ENCODE measurements at places on chromosomes 1 and 21.

GRCh38 chr1:55318116-55318817, 103.1 kb upstream of the USP24 start:
- no peak for DNase-seq

DNA sequence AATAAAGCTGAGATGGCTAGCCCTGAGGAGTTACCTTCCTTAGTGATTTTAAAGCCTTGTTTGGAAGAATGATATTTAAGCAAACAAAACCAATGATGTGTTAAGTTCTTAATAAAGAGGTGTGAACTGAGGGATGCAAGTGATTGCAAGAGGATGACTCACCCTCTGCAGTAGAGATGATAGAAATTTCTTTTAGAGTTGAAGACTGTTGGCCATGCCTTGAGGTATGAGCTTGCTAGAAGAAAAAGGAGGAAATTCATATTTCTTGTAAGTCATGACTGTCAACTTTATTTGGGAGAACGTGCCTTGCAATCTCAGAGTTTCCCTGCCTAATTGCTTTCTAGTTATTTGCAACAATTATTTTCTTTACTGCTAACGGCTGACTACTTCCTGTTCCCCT, 94.7 kb downstream of the PLA2G4A start:
- no peak for DNase-seq

- DNase-seq, result no peak
These were observed 130.4 kb upstream of the DNAH14 start for GRCh38 chr1:224799083-224799482.

DNA sequence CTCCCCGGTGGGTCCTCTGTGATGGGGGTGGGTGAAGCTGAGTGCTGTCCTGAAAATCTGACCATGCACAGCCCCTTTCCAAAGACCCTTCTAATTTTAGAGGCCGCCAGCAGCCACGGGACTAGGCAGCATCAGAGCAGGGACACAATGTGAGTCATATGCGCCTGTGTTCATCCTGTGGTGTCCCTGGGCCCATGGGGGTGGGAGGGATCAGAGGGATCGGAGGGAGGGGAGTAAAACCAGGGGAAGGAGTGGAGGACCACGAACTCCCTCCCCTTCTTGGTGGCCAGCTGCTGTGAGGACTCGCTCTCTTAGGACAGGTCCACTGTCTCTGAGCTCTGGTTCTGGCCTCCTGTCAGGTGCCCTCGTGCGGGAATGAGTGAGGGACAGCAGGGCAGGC, 61.5 kb downstream of the ADARB1 start:
- DNase-seq, result no peak

GRCh38 chr1:98276514-98276913, 355.7 kb upstream of the DPYD start:
- no peak for DNase-seq

DNA sequence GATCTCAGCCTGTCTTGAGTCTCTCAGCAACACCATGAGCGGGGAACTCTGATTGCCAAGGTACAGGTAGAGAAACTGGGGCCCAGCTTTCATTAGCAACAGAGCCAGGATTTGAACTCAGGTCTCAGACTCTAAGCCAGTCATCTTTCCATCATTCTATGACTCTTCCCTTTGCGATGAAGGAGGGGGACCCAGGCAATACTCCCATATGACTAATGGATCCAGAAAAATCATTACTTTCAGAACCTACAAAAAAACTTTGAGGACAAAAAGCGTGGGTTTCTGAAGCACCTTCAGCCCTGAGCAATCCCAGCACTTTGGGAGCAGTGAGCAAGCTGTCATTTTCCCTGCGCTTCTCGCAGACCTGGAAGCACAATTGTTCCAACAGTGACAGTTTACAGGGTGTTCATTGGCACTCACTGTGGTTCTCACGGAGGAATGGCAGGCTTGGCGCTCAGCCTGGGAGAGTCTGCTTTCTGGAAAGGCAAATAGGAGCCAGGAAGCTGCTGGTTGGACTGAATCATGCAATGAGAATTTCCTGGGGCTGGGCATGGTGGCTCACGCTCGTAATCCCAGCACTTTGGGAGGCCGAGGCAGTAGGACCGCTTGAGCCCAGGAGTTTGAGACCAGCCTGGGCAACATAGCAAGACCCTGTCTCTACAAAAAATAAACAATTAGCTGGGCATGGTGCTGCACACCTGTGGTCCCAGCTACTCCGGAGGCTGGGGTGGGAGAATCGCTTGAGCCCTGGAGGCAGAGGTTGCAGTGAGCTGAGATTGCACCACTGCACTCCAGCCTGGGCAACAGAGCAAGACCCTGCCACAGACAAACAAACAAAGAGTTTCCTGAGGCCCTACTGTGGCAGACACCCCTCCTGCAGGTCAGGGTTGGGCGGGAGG, 40.1 kb downstream of the SLC2A7 start:
- no peak for DNase-seq

Measured in activated CD8-positive, alpha-beta memory T cell treated with anti-CD3 and anti-CD28 coated beads, Interleukin-2, amount 50 U/mL, for 4 hours (primary cell).